ENCODE measurements at places on chromosomes 11 and 22.

GRCh38 chr22:42419243-42419881 lies 12.8 kb downstream of the NFAM1 start:
- no peak for DNase-seq

DNA sequence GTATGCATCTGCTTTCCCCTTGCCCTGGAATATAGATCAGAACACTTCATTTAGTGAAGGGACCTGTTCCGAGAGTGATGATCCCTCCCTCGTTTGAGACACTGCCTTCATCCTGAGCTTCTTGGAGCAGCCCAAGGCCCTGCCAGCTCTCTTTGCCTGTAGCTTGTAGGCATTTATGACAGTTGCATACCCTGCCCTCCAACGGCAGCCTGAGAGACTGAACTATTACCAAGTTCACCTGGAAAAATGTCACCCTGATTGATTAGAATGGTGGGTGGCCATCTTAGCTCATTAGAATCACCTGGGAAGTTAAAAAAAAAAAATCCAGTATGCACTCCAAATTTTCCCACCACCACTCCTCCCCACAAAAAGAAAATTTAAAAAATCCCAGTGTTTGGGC lies 1.5 kb downstream of the MICAL3 start:
- DNase-seq: no peak

DNA sequence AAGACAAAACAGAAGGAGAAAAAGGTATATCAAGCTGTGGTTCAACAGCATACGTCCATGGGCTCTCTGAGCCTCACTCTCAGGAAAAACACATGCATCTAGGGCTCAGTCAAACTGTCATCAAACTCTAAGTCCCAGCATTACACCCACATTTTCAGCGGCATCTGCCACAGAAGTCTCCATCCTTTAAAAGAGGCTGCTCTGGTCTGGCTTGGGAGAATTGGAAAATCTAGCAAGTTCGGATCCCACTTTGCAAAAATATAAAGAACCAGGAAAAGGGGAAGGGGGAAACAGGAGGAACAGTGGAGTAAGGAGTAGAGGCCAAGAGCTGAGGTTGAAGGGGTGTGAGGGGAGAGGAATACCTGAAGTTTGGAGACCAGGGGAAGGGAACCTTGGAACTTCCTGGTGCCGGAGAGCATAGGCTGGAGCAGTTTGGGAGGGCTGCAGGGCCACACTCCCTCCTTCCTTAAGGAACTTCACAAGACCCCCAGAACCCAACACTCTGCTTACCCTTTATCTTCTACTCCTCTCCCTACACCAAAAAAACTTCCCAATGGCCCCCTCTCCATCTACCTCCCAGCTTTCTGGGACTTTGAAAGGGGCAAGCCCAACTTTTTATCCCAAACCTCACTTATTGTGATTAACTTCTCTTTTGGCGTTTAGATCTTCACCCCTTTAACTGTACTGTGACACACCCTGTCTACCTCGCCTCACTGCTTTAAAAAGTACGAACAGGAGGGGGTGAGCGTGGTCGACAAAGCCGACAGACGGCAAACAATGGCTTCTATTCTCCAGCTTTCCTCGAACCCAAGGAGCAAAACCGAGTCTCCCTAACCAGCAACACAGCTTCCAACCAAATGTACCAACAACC lies 4.0 kb downstream of the PAX6 start:
- no peak for DNase-seq

DNA sequence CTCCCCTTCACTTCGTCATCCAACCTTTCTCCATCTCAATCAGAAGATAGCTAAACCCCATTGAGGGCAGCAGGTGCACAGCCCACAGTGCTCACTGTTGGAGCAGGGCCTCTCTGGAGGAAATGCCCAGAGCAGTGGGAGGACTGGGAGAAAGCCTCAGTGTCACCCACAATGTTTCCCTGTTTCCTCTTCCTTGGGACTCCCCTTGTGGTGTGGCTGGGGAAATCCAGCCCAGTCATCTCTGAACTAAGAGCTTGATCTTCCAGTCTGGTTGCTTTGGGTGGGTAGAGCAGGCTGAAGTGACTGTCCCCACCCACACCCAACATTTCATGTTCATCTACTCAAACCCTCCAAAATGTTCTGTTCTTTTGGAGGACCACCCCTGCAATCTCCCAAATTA lies 29.8 kb upstream of the EED start:
- no peak for DNase-seq

DNA sequence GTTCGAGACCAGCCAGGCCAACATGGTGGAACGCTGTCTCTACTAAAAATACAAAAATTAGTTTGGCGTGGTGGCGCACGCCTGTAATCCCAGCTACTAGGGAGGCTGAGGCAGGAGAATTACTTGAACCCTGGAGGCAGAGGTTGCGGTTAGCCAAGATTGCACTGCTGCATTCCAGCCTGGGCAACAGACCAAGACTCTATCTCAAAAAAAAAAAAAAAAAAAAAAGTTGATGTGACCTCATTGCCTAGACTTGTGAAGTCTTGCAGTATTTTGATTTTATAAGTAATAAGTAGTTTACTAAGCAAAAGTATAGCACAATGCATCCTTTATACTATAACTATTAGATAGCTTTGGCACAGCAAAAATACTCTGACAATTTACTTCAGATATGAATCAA lies 9.9 kb upstream of the CUL5 start:
- no peak for DNase-seq

- DNase-seq: no peak
Observed at GRCh38 chr11:102546923-102547471, 16.4 kb upstream of the MMP7 start.

- DNase-seq: no peak
Observed at GRCh38 chr11:124917115-124917637, 1.9 kb upstream of the HEPN1 start.

GRCh38 chr11:93515441-93516025 lies 27.7 kb downstream of the SMCO4 start:
- no peak for DNase-seq

GRCh38 chr11:70824605-70825245 lies 426.4 kb downstream of the CTTN start:
- DNase-seq: no peak

DNA sequence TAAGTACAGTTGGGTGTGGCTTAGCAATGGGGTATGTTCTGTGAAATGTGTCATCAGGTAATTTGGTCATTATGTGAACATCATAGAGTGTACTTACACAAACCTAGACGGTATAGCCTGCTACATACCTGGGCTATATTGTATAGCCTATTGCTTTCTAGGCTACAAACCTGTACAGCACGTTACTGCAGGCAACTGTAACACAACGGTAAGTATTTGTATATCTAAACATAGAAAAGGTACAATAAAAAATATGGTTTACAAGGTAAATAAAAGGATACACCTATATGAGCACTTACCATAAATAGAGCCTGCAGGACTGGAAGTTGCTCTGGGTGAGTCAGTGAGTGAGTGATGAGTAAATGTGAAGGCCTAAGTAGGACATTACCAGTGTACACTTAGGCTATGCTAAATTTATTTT lies 73.1 kb upstream of the GDPD4 start:
- no peak for DNase-seq

GRCh38 chr11:27309046-27309445 lies 54.0 kb downstream of the CCDC34 start:
- no peak for DNase-seq

GRCh38 chr11:18366286-18366685 lies 28.1 kb upstream of the LDHA start:
- no peak for DNase-seq

GRCh38 chr22:48782811-48783511 lies 1044.7 kb downstream of the BRD1 start:
- DNase-seq: no peak

DNA sequence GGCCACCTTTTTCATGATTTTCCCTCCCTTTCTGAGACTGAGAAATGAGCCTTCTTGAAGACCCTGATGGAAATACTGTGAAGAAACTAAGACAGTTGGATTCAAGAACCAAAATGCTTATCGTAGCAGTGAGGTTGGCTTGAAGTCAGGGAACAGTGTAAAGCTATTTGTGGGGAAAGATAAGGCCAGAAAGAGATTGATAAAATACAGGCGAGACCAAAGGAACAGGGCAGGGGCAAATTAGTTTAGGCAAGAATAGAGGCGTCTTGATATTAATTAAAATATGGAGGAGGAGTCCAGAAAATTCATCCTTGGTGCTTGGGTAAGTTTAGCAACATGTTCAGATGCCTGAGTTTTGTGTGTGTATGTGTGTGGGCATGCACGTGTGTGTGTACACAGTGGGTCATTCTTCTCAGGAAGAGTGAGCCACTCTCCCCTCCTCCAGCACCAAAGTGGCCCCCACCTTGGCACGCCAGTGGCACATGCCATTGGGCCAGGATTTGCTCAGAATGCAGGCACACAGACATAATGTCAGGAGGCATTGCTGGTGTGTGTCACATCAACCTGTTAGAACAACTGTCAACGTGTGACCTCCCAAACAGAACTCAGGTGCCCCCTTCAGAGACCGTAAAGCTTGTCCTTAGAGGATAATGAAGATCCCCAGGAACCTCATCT lies 3.9 kb upstream of the EHF start:
- DNase-seq: no peak

DNA sequence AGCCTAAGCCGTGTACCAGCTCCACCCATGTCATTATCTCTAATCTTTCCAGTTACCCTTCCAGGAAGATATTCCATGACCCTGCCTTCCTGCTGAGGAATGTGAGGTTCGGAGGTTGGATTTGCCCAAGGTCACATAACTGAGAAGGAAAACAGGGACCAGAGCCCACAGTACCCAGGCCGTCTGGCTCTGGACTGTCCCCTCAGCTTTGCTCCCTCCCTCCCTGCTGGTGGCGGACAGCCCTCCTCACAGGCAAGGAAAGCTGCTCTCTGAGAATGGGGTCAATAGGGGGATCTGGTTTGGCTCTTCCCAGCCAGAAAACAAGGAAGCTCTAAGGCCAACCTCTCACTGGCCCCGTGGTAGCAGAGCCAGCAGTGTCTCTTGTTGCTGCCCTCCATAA lies 63.3 kb downstream of the SYN3 start:
- no peak for DNase-seq

- DNase-seq: no peak
Observed at GRCh38 chr11:88384004-88384668, 46.6 kb upstream of the CTSC start.

DNA sequence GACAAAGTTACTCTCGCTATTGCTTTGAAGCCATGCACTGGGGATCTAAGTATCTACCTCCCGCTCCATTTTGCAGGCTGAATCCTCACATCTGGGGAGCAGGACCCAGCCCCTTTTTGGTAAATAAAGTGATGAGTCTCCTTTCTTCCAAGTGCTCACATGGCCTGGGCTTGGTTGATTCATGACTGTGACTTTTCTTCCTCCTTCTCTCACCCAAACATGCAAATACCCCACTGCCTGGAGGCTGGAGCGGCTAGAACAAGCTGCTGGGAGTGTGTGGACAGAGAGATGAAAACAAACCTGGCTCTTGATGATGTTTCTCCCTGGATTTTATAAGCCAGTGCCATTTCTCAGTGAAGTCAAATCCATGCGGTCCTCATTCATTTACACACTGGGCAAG lies 72.7 kb downstream of the TRIM29 start:
- DNase-seq: no peak

DNA sequence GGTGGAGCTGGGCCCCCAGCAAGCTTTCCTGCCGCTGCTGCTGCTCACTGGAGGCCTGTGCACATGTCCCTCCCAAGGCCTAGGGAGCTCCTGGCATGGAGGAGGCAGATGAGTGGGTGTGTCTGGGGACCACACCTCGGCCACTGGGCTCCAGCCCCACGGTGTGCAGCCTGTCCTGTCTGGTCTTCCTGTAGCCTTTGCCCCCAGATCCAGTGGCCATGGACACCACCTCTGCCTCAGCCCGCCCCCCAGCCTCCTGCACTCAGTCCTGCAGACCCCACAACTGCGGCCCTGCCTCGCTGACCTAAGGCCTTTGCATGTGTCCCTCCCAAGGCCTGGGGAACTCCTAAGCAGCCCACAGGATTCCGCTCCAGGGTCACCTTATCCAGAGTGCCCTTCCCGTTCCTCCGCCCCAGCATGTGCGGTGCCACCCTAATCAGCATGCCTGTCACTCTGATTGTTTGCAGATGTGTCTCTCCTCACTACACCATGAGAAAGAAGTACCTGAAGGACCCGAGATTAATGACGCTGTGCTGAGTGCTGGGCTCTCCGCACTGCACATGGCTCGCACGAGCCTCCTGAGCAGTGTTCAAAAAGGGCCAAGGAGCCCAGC lies 8.6 kb downstream of the GAL start:
- no peak for DNase-seq

DNA sequence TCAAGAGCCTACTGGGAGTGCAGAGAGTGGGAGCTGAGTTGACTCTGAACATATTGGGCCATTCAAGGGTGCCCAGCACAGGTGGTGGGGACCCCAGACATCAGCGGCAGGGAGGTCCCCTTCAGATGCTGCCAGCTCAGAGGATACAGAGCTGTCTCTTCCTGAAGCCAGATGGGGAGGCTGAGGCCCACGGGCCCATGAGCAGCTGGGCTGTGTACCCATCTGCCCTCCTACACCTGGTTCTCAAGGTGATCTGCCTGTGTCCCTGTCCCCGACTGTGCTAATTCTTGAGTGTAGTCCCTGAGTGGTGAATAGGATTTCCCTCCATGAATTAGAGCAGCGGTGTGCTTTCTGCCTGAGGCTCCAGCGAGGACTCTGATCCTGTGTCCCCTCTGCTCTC lies 76.3 kb downstream of the MICAL2 start:
- DNase-seq: no peak

DNA sequence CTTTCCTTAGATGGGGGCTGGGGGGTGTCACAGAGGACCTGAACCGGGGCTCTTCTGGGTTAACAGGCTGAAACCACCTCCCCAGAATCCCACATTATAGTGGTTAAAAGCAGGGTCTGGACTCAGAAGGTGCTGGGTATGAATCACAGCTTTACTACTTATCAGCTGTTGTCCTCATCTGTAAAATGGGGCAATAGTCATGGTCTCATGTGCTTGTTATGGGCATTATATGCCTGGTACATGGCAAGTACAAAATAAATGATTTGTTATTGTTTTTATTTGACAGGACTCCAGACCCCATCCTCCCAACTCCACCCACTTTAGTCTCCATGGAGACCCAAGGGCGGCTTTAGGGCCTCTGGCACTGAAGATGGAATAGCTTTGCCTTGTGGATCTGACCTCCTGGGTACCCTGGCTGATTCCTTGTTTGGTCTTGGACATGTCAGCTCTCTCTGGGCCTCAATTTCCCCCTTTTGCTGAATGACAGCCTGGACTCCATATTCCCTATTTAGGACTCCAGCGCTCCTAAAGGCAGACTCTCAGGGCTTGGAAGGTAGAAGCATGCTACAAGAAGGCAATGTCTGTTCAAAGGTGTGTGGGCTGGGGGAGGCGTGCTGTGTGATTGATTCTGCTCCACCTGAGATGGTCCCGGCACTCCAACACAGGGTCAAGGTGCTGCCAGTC lies 812 bp upstream of the SMTN start:
- no peak for DNase-seq

Measured in amniotic stem cell (primary cell).